Activated CD4-positive, alpha-beta memory T cell treated with anti-CD3 and anti-CD28 coated beads for 36 hours (primary cell): ENCODE measurements at places on chromosomes 16 and 17. TPM values are rescaled to one million over a fixed set of nuclear protein-coding genes. Genes with fewer than 3 reads are reported as not detected.

DNA sequence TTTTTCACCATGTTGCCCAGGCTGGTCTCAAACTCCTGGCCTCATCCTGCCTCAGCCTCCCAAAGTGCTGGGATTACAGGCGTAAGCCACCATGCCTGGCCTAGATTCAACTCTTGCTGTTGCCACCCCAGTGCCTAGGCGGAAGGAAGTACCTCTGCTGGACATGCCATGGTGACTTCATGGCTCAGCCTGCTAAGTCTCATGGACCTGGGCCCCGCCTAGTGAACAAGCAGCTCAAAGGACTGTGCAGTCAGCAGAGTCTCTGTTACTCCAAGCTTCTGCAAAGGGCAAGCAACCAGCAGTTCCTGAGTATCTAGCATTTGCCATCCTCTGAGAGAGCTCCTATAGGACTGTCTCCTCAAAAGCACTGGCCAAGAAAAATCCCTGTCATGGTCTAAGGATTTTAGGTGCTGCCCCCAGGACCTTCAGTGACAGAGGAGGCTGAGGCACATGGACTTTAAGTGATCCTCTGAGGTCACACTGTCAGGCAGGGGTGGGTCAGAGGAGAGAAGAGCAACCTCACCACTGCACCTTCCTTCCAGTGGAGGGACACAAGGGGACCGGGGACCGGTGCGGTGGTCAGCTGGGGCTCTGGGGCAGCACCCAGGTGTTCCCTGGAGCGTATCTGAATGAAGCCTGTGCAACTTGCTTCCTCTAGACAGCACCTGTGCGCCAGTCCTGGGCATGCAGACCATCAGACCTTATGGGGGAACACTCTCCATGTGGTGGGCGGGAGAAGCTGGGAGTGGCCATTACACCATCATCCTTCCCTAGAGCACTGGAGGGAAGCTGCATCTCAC lies 71.3 kb downstream of the IL21R start:
- no peak for DNase-seq

DNA sequence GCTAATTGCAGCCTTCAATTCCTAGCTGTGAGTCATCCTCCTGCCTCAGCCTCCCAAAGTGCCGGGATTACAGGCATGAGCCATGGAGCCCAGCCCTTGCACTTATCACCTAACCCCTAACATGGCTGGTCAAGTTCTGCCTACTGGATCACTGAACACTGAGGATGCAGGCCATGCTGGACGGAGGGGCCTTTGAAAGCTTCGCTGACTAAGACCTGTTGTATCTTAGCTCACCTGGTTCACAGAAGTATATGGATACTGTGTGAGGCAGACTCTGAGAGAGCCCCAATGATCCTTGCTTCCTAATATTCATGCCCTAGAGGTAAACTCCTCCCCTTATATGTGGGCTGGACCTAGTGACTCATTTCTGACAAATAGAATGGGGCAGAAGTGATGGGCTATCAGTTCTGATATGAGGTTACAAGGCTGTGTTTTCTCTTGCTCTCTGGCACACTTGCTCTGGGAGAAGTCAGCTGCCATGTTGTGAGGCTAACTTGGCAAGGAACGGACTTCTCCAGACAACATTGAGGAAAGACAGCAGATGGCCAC lies 11.7 kb upstream of the TMIGD1 start:
- peak; percentile 52 for DNase-seq

- DNase-seq, result no peak
These were observed 8.3 kb downstream of the TFAP4 start for GRCh38 chr16:4264546-4264945.

- DNase-seq, result no peak
These were observed 85.3 kb upstream of the PLCG2 start for GRCh38 chr16:81693744-81694303.

DNA sequence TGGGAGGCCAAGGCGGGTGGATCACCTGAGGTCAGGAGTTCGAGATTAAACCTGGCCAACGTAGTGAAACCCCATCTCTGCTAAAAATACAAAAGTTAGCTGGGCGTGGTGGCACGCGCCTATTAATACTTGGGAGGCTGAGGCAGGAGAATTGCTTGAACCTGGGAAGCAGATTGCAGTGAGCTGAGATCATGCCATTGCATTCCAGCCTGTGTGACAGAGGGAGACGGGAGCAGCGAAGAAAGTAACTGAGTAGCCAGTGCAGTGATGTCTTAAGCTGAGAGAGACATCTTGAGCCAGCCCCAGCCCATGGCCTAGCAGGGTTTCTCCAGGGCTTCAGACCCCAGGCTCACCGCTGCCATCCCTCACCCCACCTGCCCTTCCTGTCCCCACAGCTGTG lies 9.8 kb upstream of the SMIM5 start:
- no peak for DNase-seq

GRCh38 chr16:1119766-1120576 lies 23.9 kb upstream of the C1QTNF8 start:
- no peak for DNase-seq

DNA sequence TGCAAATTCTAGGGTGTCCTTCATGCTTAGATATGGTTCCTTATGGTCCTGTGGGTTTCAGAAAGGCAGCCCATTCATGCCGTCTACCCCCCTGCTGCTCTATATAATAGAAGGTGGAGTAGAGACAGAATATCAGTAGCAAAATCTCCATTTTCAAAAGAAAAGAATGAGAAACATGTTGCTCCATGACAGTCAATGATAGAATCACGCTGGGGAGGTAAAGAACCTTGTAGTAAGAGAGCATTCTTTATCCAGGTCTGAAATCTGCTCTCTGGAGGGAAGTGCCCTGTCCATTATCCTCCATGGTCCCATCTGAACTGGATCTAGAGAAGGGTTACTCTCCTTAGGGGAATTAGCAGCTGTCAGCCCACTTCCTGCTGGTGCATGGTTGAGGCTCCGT lies 272.8 kb downstream of the WWOX start:
- DNase-seq, result no peak

DNA sequence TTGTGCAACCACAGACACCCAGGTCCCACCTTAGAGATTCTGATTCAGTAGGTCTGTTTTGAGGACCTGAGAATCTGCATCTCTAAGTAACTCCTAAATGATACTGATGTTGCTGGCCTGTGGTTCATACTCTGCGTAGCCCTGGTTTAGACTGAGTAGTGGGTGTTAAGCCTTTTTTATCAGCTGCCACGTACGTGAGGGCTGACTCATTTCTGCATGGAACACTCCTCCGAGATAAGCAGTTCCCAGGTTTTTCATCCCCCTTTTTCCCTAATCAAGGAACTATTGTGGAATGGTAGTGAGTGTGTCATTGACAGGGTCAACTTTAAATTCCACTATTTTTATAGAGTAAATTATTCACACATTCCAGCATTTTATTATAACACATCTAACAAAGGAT lies 26.1 kb downstream of the CDRT4 start:
- DNase-seq, result no peak

DNA sequence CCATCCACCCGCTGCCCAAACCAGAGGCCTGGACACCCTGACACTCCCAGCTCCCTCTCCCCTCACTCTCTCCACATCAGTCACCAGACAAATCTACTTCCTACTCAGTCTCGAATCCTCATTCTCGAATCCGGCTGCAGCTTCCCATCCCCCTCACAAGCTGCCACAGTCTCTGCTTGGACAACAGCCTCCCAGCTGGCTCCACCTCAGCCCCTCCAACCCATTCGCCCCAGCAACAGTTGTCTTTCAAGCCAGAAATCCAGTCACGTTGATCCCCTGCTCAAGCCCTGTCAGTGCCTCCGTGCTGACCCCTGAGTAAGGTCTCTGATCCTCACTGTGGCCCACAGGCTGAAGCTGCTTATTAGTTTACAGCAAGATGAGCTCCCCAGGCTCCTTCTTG lies 44.2 kb upstream of the MTSS2 start:
- DNase-seq, result no peak

DNA sequence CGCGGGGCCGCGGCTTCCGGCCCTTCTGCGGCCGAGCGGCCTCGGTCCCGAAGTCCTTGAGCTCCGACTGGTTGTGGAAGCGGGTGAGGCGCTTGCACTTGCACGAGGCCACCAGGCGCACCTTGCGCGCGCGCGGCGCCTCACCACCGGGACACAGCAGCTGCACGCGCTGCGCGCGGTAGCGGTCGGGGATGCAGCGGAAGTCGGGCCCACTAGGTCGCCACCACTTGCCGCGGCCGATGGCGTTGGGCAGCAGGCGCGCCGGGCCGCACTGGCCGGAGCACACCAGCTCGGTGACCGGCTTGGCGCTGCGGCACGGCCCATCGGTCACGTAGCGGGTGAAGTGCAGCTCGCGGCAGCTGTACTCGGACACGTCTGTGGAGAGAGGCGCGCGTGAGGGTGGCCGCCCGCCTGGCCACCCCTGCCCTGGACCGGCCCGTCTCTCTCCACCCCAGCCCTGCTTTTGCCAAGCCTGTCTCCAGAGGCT lies 3.2 kb downstream of the SOST start:
- peak; percentile 27 for DNase-seq

DNA sequence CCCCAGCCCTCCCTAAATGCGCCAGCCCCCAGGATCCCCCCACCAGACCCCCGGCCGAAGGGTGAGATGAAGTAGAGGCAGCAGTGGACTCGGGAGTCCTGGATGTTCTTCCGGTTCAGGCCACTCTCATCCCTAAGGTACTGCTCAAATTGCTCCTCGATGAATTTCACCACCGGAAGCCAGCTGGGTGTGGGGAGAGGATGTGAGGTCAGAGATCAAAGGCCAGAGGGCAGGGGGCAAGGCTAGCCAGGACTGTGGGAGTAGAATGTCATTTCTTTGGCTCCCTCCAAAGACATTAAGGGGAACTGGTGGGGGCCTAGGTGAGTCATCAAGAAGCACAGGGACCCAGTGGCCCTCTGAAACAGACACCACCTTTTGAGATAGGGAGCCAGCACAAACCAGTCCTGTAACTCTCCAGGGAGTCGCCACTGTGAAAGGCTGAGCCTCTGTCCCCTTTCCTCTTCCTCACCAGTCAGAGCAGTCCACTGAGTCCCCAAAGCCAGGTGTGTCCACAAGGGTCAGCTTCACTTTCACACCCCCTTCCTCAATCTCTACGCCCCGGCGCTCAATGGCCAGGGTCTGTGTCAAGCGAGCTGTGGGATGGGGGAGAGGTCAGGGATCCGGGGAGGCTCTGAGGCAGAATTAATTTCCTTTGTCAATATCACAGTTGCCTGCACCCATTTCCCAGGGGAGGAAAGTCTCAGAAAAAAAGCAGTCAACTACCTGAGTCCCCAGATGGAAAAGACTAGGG lies 895 bp downstream of the SEPTIN1 start:
- peak; percentile 72 for DNase-seq

GRCh38 chr17:21814776-21815175 lies 122.5 kb downstream of the KCNJ18 start:
- no peak for DNase-seq

TPPP3 gene
- total RNA-seq, result not detected

UBE2G1 gene
- 54.4 TPM for total RNA-seq

CES5A gene
- total RNA-seq, result not detected

UTS2R gene
- not detected for total RNA-seq

ASGR1 gene
- 0.76 TPM for total RNA-seq

PRSS33 gene
- total RNA-seq, result not detected
